ENCODE measurements at places on chromosomes 7 and 10.

DNA sequence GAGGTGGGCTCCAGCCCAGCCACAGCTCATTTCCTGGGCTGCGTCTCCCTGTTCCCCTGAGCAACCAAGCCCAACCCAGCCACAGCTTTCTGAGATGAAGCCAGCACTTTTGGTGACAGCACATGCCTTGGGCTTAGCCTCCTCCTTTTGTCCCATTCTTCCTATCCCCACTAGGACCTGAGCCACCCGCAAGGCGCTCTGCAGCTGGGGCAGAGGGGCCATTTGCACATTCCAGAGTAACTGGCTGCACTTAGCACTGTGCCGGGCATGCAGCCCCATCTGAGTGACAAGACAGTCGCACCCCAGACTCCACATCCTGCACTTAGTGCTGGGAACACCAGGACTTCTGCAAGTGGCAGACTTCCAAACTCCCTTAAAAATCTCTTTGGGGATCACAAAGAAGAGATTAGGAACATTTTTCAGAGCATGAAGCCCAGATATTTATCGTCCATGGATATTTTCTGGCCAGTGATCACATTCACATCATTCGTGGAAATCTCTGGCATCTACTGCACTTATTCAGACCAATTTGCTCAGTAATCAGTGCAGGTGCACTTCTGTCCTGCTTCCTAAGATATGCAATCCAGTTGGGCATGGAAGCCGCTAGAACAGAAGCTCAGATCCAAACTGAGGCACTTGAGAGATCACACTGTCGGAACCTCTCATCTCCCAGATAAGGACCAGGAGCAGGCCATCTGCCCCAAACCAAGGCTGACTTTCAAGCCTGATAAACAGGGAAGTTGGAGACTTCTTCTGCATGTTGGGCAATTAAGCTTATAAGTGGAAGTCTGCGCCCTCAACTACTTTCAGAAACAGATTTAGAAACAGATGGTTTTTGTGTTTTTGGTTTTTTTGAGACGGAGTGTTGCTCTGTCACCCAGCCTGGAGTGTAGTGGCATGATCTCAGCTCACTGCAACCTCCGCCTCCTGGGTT lies 26.4 kb downstream of the CHST15 start:
- peak; percentile 25 for DNase-seq

DNA sequence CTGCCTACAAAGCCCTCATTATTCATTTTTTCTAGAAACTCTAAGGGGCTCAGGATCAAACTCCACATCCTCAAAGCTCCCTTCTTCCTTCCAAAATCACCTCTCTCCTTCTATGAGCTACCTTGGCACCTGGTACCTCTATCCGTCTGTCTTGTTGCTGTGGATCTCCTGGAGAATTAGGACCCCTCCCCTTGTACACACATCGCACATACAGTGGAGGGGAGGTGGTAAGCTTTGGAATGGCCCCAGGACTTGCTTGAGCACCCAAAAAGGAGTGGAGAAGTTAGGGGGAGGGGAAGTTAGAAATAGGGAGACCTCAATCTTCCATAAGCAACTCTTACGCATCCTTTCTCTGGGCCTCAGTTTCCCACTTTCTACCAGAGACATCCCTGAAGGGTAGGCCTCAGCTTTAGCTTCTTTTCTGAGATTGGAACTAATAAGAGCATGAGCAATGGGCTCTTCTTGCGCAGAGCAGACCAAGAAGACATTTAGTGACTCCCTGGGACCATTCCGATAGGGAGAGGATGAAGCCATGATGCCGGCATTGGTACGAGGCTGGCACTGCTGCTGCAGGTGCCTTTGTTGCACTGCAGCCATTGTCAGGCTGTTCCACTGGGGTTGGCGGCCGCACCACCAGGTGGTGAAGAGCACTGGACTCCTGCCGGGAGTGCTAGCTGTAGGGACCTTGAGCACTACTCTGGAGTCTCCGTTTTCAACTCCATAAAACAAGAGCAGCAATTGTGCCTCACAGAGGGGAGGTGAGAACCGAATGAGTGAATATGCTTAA lies 4.5 kb downstream of the CYP26C1 start:
- DNase-seq = no peak

DNA sequence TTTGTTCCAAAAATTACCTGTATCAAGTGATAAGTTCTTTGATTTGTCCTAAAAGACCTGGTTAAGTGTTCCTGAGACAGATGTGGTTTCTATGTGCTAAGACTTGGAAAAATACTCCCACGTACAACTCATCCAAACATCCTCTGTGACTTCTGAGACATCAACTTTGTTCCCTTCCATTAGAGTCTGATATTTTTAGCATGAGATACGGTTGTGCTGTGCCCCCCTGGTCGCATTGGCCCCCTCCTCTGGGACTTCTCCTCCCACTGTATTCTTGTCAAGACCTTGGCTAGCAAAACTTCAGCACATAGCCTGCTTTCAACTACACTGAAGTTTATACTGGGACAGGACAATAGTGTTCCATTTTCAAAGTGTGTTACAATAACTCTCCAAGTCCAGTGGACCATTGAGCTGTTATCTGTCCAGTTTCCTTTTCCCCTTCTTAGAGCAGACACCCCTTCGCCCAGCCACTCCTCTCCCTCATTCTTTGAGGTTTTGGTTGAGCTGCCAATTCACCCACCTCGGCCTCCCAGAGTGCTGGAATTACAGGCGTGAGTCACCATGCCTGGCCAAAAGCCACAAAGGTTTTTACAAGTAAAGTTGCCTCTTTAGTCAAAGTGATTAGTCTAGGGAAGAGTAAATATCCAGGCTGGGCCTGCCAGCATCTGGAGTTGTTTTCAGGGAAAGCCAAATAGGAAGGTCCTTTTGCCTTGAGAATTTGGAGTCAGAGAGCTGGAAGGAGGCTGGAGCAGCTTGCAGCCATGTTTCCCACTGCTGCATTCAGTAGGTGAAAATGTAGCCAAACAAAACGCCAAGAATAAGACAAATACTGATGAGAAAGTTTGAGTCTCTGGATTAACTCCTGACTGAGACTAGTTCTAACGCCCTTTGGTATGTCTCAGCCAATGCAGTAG lies 17.8 kb upstream of the PDLIM1 start:
- DNase-seq = peak; percentile 63

GRCh38 chr7:101420436-101420835 lies 57.8 kb downstream of the COL26A1 start:
- no peak for DNase-seq

DNA sequence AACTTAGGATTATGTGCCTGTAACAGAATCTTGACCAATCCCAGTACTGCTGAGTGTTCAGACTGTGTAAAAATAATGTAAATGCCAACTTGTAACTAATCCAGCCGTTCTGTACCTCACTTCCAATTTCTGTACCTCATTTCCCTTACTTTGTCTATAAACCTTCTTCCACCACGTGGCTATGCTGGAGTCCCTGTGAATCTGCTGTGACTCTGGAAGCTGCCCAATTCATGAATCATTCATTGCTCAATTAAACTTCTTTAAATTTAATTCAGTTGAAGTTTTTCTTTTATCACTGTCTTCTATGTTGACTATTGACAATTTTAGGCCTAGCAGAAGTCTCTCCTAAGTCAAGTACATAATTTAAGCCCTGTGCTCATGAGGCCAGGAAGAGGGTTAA lies 215.3 kb upstream of the RHOBTB1 start:
- peak; percentile 74 for DNase-seq

GRCh38 chr7:2959103-2959680 lies 84.5 kb downstream of the CARD11 start:
- no peak for DNase-seq

GRCh38 chr7:19407270-19407669 lies 262.0 kb upstream of the FERD3L start:
- DNase-seq = no peak

DNA sequence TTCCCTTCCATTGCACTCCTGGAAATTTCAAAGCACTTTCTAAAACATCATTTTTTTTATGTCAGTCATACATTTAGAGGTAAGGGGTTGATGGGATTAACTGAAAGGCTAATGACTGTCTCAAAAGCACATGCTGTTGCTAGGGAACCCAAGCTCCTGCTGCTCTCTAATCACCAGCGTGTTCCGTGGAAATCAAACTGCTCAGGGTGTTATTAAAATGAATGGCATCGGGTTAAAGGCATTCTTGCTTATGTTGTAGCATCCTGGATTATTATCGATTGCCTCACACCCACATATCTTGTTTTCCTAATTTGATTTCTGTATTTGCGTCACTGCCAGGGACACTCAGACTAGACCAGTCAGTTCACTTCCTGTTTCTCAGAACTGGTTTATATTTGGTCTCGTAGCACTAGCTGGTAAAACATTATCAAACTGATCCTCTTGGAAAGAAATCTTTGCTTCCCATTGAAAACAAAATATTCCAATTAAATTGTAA lies 216.5 kb upstream of the MKLN1 start:
- peak; percentile 72 for DNase-seq

DNA sequence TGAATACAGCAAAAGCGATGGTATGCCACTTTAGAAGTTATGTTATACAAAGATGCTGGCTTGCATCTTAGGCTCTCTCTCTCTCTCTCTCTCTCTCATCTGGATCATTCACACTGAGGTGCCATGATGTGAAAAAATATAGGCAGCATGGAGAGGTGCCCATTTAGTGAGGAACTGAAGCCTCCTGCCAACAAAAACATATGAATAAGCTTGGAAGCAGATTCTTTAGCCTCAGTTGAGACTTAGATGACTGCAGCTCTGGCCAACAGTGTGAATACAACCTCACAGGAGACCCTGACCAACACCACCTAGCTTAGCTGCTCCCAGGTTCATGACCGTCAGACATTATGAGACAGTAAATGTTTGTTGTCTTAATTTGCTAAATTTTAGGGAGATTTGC lies 560.1 kb upstream of the LRRTM3 start:
- DNase-seq = no peak

DNA sequence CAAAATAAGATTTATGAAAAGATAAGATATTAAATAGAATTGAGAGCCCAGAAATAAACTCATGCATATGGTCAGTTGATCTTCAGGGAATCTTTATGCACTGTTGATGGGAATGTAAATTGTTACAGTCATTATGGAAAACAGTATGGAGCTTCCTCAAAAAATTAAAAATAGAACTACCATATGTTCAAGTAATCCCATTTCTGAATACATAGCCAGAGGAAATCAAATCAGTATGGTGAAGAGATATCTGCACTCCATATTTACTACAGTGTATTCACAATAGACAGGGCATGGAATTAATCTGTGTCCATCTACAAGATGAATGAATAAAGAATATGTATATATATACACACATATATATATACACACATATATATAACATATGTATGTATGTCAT lies 122.3 kb upstream of the CSTF2T start:
- DNase-seq = no peak

DNA sequence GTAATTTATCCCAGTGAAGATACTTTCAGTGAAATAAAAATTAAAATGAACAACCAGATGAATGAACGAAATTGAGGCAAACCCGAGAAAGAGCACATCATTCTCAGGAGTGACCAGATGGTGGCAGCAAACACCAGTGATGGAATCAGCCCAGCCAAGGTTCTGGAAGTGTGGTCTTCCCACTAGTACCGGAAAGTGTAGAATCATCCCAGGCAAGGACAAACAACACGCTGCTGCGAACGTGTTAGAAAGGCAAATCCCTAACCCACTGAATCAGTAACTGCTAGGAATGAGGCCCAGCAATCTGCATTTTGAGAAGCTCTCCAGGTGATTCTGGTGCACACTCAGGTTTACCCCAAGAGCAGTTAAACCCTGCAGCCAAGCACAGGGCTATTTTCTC lies 15.5 kb upstream of the SLC18A3 start:
- peak; percentile 75 for DNase-seq

DNA sequence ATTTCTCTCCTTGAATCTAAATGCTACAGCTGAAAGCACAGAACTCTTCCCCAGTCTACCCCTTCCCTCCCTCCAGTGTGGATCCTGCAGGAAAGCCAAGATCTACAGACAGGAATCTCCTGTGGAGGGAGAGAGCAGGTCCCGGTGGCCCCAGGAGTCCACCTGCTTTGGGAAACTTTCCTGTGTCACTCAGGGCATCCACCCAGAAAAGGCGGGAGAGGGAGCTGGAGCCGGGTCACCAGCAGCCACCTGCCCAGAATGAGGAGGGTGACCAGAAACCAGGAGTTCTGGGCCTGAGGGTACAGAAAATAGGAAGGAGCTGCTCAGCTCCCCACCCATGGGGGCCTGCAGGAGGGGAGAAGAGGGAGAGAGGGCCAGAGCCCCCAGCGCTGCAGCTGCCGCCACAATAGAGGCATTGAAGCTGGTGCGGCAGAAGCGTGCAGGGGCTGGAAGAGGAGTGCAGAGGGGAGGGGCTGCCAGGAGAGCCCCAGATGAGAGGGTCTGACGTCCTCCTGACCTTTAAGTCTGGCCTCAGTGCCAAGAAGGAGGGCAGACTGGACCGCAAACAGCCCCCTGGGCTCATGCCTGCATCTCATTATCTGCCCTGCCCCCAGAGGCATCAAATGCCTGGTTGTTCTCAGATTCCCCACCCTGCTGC lies 56.3 kb upstream of the TMEM72 start:
- DNase-seq = no peak

- DNase-seq = no peak
Measured at GRCh38 chr7:104551226-104551625, 222.8 kb downstream of the LHFPL3 start.

DNA sequence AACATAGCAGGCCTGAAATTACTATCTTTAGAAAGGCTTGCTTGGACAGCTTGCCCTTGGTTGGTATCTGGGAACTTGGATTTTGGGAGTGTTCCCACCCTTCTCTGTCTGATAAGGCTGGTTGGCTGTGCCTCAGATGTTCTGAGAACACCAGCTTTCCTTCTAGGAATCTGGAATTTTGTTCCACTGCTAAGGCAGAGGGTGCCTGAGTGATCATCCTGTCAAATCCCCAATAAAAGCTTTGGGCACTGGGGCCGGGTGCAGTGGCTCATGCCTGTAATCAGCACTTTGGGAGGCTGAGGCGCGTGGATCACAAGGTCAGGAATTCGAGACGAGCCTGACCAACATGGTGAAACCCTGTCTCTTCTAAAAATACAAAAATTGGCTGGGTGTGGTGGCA lies 5.0 kb downstream of the TRUB1 start:
- no peak for DNase-seq

- no peak for DNase-seq
Measured at GRCh38 chr7:50502947-50503346, 52.8 kb upstream of the FIGNL1 start.

GRCh38 chr7:4177001-4177400 lies 505.1 kb upstream of the FOXK1 start:
- no peak for DNase-seq

DNA sequence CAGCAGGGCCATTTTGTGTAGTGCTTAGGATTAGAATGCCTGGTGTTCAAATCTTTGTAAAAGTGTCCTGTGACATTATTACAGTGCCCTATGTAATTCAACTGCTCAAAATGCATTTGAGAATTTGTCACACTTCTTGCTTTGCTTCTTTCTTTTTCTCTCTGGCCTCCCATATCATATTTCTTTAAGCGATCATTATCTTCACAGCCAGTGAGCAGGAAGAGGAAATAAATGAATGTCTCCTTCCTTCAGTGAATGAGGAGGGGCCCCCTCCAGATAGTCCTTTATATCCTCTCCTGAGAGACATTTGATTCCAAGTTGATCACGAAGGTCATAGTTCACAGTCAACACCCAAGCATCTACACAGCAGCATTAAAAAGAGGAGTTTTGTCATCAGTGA lies 425.1 kb upstream of the NPVF start:
- peak; percentile 85 for DNase-seq
